ENCODE measurements at places on chromosomes 7 and 10. TPM values are rescaled to one million over a fixed set of nuclear protein-coding genes. Genes with fewer than 3 reads are reported as not detected.

Gene PRXL2A
- 22.7 TPM for total RNA-seq

Gene LRRTM3
- total RNA-seq = not detected

Gene SUPV3L1
- total RNA-seq = 4.6 TPM

Gene TMEM140
- 26.9 TPM for total RNA-seq

Gene MOGAT3
- not detected for total RNA-seq

Gene CCDC3
- 86.0 TPM for total RNA-seq

Gene NANOS1
- 5.3 TPM for total RNA-seq

Gene FAS
- 10.5 TPM for total RNA-seq

Gene AZGP1
- total RNA-seq = not detected

DNA sequence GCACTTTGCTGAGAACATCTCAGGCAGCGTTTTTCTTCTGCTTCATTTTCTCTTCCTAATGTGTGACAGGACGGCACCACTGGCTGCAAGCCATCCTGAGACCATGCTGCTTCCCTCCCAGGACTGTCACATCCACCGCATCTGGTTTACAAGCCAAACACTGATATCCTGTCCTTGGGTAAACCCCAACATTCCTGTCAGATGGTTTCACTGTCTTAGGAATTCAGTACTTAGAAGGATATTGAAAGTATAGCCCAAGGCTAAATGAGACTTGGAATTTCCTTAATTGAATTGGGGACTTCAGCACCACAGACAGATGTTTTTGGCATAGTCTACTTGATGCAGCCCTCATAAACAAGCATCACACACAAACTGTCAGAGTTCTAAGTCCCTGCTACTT, 74.2 kb upstream of the PLXNA4 start:
- no peaks in the 10 kb centered on the region for H3K4me1 ChIP-seq
- no peak overlapping the region for H3K4me3 ChIP-seq
- H3K36me3 ChIP-seq = no peaks in the 10 kb centered on the region
- no peak overlapping the region for H3K27ac ChIP-seq

DNA sequence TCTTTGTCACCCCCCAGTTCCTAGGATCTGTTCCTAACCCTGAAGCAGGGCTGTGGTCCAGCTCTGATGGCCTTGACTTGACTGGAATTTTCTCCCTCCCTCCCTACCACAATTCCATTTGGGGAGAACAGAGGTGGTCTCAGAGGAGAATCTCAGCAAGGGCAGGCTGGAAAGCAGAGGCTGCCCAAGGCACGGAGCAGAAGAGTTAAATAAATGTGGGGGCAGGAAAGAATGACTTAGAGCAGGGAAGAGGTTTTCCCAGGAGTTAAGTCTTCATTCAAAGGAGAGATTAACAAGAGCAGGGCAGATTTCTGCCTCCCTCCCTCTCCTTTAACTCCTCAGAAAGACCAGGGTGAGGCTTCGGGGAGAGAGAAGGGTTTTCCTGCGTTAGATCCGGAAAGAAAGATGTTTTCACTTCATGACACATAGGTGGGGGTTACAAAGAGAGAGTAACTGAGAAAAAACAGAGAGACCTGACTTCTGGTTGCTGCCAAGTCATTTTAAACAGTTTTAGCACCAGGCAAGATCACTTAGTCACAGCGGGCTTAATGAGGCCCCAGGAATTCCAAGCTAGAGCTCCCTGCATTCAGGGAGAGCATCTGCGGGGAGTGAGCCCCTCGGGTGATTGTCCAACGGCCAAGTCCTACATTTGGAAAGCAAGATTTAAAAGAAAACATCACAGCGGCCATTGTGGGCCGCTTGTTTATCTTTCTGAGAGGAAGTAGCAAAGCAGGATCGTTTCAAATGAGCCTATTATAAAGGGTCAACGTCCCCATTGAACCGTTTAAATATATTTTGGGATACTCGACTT, 78.7 kb downstream of the ARHGAP22 start:
- DNase-seq = no peak
- H3K4me3 ChIP-seq = peak overlapping the region; percentile 11
- peaks cover 15% of the 10 kb centered on the region for H3K4me1 ChIP-seq
- peak overlapping the region; percentile 57 for H3K27ac ChIP-seq
- H3K27me3 ChIP-seq = no peaks in the 10 kb centered on the region
- H3K36me3 ChIP-seq = no peaks in the 10 kb centered on the region

DNA sequence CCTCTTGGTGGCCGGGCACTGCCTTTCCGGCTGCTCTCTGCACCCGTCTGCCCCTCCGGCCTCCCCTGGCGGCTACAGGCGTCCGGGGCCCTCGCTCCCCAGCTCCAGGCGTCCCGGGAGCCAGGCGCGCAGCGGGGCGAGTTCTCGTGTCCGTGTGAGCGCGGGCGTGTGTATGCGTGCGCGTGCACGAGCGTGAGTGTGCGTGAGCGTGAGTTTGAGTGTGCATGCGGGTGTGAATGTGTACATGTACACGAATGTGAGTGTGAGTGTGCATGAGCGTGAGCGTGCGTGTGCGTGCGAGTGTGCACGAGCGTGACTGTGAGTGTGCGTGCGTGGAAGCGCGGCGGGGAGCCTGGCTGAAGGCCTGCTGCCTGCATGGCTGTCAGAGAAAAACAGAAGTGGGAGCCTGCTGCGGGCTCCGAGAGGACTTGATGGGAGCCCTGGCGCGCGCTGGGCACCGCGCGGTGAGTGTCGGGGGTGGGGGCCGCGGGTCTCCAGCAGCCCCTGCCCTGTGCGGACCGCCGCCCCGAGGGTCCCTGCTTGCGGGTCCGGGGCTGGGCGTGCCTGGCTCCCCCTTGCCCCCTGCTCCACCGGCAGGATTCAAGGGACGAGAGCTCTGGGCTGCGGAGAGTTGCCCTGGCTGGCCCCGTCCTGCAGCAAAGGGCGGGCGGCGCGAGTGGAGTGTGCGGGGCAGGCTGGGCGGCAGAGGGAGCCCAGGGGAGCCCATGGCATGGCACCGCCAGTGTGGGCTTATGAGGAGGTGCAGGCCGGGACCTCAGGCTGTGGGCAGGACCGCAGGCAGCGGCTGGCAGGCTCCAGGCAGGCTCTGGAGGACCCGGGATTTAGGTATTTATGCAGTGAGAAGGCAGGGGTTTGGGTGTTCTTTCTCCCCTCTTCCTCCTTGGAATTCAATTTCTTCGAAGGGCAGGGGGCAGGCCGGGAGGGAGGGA, 75.8 kb upstream of the EN2 start:
- H3K4me1 ChIP-seq = peaks cover 8% of the 10 kb centered on the region
- H3K4me3 ChIP-seq = peak overlapping the region; percentile 9

- DNase-seq = no peak
- no peaks in the 10 kb centered on the region for H3K36me3 ChIP-seq
- no peak overlapping the region for H3K4me3 ChIP-seq
- no peak overlapping the region for H3K27ac ChIP-seq
These were observed 29.9 kb upstream of the SMURF1 start for GRCh38 chr7:99173787-99174186.

DNA sequence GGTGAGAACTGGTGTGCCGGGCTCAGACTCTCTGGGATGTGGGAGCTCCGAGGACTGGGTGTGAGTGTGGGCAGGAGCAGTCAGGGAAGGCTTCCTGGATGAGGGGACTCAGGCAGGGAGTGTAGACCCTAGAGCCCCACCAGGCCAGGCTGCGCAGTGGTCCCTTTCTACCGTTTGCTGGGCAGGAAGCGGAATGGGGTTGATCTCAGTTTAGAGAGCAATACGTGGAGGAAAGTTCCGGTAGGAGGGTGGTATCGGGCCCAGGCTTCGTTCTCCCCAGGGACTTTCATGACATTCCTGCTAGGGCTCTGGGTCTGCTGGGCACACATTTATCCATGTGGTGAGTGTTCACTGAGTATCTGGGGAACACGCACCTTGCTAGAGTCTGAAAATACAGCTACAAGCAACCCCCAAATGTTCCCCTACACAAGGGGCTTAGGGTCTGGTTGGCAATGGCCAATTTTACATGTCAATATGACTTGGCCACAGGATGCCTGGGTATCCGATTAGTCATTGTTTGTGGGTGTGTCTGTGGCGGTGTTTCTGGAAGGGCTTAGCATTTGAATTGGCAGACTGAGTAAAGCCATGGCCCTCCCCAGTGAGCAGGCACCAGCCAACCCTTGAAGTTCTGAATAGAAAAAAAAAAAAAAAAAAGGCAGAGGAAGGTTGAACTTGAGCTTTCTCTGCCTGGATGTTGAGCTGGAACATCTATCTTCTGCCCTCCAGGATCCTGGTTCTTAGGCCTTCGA, 20.8 kb downstream of the GHRHR start:
- H3K4me1 ChIP-seq = peaks cover 18% of the 10 kb centered on the region
- no peaks in the 10 kb centered on the region for H3K27me3 ChIP-seq
- no peaks in the 10 kb centered on the region for H3K36me3 ChIP-seq
- peak overlapping the region; percentile 57 for H3K27ac ChIP-seq
- no peak overlapping the region for H3K4me3 ChIP-seq
- no peak for DNase-seq

DNA sequence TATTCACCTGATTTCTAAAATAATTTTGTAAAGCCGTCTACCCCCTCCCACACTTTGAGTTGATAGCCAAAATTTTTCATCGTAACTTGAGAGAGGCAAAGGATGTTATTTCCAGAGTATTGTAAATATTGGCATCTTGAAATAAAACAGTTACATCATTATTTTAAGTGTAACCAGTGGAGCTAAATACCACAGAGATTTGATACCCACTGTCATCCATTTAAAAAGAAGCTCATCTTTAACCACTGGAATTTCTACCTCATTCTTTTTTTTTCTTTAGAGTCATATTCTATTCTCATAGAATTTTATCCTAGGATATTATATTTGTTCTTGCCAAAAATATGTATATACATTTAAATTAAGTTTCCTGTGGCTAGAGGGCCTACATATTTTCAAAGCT, 48.6 kb downstream of the CAMK1D start:
- peaks cover 5% of the 10 kb centered on the region for H3K4me1 ChIP-seq
- H3K4me3 ChIP-seq = no peak overlapping the region
- H3K27me3 ChIP-seq = no peaks in the 10 kb centered on the region
- no peak for DNase-seq
- no peak overlapping the region for H3K27ac ChIP-seq

- H3K4me1 ChIP-seq = no peaks in the 10 kb centered on the region
- H3K27ac ChIP-seq = no peak overlapping the region
- H3K36me3 ChIP-seq = no peaks in the 10 kb centered on the region
- H3K4me3 ChIP-seq = no peak overlapping the region
These were observed 11.8 kb downstream of the OR9A2 start for GRCh38 chr7:143015084-143015483.

- no peak for DNase-seq
- H3K27ac ChIP-seq = no peak overlapping the region
- no peaks in the 10 kb centered on the region for H3K27me3 ChIP-seq
These were observed 22.5 kb upstream of the UBE2H start for GRCh38 chr7:129975309-129975708.

- peaks cover 7% of the 10 kb centered on the region for H3K4me1 ChIP-seq
- H3K4me3 ChIP-seq = peak overlapping the region; percentile 77
- H3K36me3 ChIP-seq = no peaks in the 10 kb centered on the region
- peak overlapping the region; percentile 87 for H3K27ac ChIP-seq
- no peaks in the 10 kb centered on the region for H3K27me3 ChIP-seq
- no peak for DNase-seq
These were observed 587 bp upstream of the CELF2 start for GRCh38 chr10:11017000-11017569.

DNA sequence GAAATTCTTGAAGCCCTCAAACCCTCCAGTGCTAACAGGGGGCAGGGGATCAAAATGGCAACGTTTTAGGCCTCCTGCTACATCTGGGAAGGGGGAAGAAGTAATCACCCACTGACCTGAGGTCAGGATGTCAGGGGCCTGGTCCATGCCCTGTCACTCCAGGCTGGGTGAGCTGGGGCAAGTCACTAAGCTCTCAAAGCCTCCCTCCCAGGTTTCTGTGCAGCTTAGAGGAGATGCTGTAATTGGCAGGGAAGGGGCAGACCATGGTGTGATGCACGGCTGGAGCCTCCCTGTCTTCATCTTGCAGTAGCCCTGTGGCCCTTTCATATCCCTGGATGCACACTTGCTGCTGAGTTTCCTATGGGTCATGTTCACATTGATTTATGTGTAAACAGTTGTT, 27.2 kb downstream of the LEP start:
- H3K27me3 ChIP-seq = no peaks in the 10 kb centered on the region
- H3K4me1 ChIP-seq = no peaks in the 10 kb centered on the region
- no peaks in the 10 kb centered on the region for H3K36me3 ChIP-seq
- H3K27ac ChIP-seq = no peak overlapping the region
- H3K4me3 ChIP-seq = no peak overlapping the region

- H3K4me3 ChIP-seq = no peak overlapping the region
- no peak overlapping the region for H3K27ac ChIP-seq
- no peaks in the 10 kb centered on the region for H3K4me1 ChIP-seq
- DNase-seq = no peak
- no peaks in the 10 kb centered on the region for H3K36me3 ChIP-seq
These were observed 92.4 kb downstream of the TPST1 start for GRCh38 chr7:66297579-66297978.

DNA sequence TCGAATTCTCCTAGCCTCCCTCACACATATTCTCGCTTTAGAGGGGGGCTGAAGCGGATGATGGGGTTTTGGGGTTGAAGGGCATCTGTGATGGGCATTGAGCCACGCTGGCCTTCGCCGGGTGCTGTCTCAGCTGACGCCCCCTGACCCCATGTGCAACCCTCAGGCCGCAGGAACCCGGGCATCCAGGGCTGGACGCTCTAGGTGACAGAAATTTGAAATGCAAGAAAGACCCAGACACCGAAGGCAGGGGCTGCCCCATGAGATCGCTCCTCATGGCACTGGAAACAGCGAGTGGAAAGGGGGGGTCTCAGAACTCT, 664 bp upstream of the C10orf88 start:
- peaks cover 5% of the 10 kb centered on the region for H3K4me1 ChIP-seq
- DNase-seq = no peak
- peak overlapping the region; percentile 97 for H3K4me3 ChIP-seq
- no peaks in the 10 kb centered on the region for H3K27me3 ChIP-seq
- H3K36me3 ChIP-seq = no peaks in the 10 kb centered on the region
